ENCODE measurements at places on chromosomes 4 and X.

DNA sequence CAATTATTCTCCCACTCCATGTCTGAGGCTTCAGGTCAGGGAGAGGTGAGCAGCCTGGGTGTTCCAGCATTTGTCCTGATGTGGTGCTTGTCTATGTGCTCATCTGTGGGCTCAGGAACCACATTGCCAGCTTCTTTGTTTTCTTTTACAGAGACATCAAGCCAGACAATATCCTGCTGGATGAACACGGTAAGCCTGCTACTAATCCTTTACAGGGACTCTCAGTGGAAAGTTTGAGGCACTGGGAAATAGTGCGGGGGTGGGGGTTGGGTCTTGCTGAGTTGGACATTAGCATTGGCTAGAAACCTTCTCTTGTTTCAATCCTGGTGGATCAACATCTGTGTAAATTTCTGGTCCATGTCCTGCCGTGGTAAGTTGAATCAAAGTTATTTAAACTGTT is 310.3 kb downstream of the EVC2 start:
- DNase-seq, result no peak

GRCh38 chrX:9867226-9867625 is 81.0 kb downstream of the SHROOM2 start:
- DNase-seq, result no peak

GRCh38 chr4:36164900-36165630 is 79.2 kb downstream of the ARAP2 start:
- DNase-seq, result no peak

- DNase-seq, result no peak
Measured at GRCh38 chr4:76569706-76570105, 134.7 kb downstream of the SHROOM3 start.

DNA sequence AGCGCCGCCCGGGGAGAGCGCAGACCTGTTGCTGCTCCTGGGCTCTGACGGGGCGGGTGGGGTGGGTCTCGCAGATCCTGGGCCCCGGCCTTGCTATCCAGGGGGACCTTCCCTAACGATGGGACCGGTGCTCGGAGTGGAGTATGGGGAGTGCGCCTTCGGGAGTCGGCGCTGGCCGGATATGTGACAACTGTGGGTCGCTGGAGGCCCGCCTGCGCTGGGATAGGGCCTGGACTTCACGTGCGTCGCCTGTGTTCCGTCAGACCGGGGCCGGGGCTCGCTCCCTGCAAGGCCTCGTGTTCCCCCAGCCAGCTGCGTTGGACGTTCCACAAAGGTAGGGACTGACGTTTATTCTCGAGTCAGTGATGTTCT is 1.3 kb downstream of the TBL1X start:
- no peak for DNase-seq

GRCh38 chr4:18973296-18973695 is 951.7 kb upstream of the LCORL start:
- DNase-seq, result no peak

- peak; percentile 8 for DNase-seq
Measured at GRCh38 chr4:71713611-71714203, 70.2 kb downstream of the GC start.

DNA sequence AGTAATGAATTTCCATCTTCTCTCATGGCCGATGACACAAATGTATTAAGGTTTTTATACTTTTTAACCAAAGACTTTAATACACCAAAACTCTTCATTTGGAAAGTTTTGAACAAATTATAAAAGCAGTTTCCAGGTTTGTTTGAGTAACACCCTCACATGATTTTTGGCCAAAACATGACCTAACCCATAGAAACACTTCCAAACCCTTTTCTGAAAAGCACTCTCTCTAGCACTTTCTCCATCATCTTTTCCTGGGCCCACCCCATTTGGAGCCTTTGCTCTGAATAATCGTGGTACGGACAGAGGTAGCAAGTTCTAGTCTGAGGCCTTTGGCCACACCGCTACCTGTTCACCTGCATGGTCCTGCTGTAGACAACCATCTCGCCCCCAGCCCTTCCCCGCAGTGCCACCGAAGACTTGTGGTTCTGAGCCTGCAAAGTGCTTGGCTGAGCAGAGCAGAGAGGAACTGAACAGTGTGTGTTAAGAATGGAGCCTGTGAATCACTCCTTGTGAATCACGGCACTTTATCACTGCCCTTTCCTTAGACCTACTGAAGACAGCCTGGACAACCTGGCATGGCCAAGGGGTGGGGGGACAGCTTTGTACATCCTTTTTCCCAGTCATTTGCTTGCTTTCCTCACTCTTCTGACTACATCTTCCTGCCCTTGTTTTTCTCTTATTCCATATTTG is 181.8 kb downstream of the PTTG2 start:
- DNase-seq, result no peak

- no peak for DNase-seq
Measured at GRCh38 chr4:99965173-99965572, 15.1 kb upstream of the H2AZ1 start.

- DNase-seq, result no peak
Measured at GRCh38 chr4:32136081-32136787, 1416.1 kb downstream of the PCDH7 start.

GRCh38 chr4:54144661-54145171 is 44.8 kb downstream of the GSX2 start:
- no peak for DNase-seq

DNA sequence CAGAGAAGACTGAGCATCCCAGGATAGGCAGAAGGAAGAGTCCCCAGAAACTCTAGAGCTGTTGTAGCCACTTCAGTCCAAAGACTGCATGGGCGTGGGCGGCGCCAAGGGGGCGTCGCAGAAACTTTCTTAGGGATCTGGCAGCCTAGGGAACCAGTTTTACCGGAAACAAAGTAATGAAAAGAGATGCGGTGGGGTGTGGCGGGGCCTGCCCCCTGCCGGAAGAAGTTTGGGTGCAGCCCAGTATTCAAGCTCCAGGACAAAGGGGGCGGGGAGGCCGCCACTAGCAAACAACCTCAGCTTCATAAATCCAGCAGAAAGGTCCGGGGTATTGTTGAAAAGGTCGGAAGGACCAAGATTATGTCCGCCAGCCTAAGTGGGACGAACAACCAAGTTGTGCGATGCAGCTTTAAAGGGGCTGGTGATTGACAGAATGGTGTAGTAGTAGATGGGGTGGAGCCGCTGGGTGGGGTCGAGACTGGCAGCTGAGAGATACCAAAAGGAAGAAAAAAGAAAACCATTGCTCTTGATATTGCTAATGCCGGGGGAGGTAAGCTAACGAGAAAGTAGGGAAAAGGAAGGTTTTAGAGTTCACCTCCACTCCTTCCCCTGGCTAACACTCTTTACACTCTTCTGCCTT is 190.5 kb downstream of the RRAGB start:
- DNase-seq, result peak; percentile 66

DNA sequence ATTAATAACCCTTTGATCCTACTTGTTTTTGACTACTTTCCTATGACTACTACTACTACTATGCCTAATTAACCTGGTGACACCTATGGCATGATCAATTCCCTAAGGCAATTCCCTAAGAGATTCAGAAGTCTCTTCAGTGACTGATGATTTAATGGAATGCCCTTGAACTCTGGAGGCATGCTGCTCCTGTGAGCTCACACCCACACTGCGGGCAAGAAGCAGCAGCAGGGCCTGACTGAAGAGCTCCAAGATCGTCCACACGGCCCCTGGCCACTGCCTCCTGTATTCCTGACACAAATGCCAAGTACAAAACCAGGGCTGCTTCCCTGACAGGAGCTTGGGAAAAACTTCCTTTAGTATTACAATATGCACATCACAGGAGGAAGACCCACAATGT is 74.2 kb upstream of the STS start:
- no peak for DNase-seq

DNA sequence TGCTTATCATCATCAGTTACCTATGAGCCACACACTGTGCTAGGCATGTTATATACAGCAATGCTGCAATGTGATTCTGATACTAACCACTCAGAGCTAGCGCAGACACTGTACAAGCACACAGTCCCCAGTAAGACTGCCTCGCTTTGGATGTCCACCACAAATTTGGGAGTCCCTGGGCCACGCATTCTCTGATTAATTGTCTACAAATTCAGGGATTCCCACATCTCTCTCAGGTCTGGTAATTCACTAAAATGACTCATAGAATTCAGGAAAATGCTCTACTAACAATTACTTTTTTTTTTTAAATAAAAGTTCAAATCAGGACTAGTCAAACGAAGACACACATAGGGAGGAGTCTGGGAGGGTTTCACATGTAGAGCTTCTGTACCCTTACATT is 652.1 kb upstream of the AADAT start:
- DNase-seq, result no peak

DNA sequence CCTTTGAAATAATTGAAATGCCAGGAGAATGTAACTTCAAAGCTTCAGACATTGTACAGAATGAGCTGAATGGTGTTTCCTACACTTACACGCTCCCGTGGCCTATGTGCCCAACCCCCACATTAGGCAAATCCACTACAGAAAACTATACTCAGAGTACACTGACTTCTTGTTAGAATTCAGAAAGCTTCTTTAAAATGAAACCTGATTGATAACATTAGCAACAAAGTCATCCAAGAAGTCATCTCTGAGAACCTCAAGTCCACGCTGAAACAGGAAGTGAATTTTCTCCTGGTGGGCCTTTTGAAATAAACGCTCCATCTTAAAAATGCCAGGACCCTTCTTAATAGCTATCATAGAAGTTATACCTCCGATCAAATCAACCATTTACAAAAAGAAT is 136.3 kb downstream of the TSPAN5 start:
- DNase-seq, result no peak

- no peak for DNase-seq
Measured at GRCh38 chr4:112411781-112412550, 104.0 kb downstream of the NEUROG2 start.

DNA sequence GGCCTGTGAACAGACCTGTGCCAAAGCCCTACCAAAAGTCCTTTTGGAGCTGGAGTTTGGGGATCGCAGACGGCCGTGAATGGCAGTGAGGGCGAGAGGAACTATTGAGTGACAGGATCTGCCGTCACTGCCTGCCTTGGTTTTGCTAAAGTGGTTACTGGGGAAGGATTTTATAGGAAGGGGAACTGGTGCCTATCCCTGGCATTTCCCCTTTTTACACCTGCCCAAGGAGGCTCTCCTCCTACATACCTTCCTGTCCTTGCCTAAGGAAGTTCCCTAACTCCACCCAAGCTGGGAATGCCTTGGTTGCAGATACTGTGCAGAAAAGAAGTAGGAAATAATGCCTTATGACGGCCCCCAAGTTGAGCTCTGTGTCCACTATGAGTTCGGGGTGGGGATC is 14.5 kb downstream of the LONRF3 start:
- no peak for DNase-seq

- no peak for DNase-seq
Measured at GRCh38 chr4:20813700-20814099, 113.4 kb downstream of the PACRGL start.

DNA sequence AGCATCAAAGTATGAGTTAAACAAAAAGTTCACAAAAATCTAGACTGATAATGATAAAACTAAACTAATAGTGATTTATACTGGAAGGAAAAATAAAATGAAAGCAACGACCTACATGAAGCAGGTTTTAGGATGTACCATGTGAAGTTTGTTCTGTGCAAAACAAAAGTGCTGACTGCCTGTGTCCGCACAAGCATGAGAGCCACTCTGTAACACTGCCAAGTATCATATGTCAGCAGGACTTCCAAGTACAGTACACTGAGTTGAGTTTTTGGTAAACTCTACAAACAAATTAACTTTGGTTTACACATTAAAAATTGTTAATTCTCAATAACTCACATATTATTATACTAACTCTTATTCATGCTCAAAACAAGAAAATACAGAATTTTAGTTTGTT is 459.0 kb downstream of the PDGFC start:
- DNase-seq, result no peak

DNA sequence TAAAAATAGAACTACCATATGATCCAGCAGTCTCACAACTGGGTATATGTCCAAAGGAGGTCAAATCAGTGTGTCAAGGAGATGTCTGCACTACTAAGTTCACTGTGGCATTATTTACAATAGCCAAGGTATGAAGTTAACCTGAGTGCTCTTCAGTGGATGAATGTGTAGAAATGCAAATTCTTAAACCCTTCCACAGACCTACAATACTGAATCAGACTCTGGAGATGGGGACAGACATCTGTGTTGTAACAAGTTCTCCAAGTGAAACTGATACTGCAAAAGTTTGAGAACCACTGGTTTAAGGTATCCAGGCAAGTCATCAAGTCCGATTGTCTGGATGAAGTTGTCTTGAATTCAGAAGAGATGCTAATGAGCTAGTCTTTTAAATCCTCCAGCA is 38.5 kb downstream of the SMAD1 start:
- no peak for DNase-seq

DNA sequence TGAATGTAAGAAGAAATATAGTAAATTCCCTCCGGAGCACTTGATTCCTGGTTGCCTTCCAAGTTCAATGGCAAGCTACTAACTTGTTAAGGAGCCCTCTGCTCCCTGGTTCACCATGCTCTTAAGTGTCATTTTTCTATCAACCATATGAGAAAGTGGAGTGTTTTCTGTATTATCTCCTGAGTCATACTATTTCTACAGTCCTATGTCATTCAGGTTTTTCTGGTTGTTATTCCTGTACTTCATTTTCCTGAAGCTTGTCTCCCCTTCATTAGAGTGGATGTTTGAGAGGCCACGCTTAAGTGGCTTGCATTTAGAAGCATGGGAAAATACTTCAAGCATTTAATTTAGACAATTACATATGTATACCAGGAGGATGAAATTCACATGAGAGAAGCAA is 14.7 kb upstream of the EPGN start:
- no peak for DNase-seq
